Spinal cord (tissue), 10 donors: ENCODE measurements at places on chromosomes 1 and 21.
A peak's percentile ranks its signal among the peaks of the same experiment; 100 is the strongest.

DNA sequence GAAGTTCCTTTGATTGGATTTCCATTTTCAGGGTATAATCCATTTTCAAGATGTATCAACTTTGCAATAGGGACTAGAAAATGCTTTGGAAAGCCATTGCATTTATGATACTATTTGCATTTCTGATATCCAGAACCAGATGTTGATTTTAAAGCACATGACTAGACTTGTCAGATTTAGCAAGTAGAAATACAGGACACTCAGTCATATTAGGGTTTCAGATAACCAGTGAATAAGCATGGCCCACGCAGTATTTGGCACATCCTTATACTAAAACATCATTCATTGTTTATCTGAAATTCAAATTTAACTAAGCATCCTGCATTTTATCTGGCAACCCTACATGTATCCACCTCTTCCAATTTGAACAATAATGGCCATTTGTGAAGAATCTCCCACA is 113.3 kb upstream of the DPT start:
- H3K36me3 ChIP-seq: no peaks in the 10 kb centered on the region
- H3K27ac ChIP-seq: no peak overlapping the region
- no peaks in the 10 kb centered on the region for H3K4me1 ChIP-seq
- no peak overlapping the region for H3K4me3 ChIP-seq
- no peaks in the 10 kb centered on the region for H3K27me3 ChIP-seq

DNA sequence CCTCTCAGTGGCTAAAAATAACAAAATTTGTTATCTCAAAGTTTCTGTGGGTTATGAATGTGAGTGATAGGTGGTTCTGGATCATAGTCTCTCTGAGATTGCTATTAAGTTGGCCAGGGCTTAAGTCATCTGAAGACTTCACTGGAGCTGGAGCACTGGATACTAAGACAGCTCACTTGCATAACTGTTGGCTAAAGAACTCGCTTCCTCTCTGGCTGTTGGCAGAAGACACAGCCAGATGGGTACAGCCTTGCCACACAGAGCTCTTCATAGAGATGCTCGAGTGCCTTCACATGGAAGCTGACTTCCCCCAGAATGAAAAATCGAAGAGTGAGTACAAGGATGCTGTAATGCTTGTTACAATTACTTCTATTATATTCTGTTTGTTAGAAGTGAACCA is 333.8 kb downstream of the ZP4 start:
- H3K27ac ChIP-seq: no peak overlapping the region
- no peaks in the 10 kb centered on the region for H3K4me1 ChIP-seq
- peak; percentile 6 for DNase-seq
- no peaks in the 10 kb centered on the region for H3K36me3 ChIP-seq
- no peaks in the 10 kb centered on the region for H3K27me3 ChIP-seq

DNA sequence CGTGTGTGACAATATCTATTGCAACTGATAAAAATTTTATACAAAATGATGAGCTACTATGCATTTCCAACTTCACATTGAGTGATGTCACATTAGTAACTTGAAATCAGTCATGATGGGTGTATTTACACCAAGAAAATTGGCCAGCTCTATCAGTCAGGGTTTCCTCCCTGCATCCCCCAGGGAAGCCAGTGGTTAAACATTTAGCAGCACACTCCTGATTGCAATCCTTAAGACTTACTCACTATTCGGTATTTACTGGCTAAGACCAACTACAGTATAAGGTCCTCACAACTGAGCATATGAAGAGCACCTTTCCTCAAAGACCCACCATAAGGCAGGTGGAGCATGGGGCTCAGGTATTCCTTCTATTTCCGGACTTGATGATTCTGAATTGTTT is 41.3 kb upstream of the PTGFRN start:
- no peak overlapping the region for H3K27ac ChIP-seq
- H3K4me1 ChIP-seq: no peaks in the 10 kb centered on the region
- no peak overlapping the region for H3K4me3 ChIP-seq
- no peaks in the 10 kb centered on the region for H3K27me3 ChIP-seq
- no peak for DNase-seq
- no peaks in the 10 kb centered on the region for H3K36me3 ChIP-seq

- H3K4me3 ChIP-seq: no peak overlapping the region
- peaks cover 12% of the 10 kb centered on the region for H3K4me1 ChIP-seq
- no peak overlapping the region for H3K27ac ChIP-seq
- H3K27me3 ChIP-seq: no peaks in the 10 kb centered on the region
- no peaks in the 10 kb centered on the region for H3K36me3 ChIP-seq
Observed at GRCh38 chr1:224735159-224735558, 119.0 kb downstream of the CNIH3 start.

DNA sequence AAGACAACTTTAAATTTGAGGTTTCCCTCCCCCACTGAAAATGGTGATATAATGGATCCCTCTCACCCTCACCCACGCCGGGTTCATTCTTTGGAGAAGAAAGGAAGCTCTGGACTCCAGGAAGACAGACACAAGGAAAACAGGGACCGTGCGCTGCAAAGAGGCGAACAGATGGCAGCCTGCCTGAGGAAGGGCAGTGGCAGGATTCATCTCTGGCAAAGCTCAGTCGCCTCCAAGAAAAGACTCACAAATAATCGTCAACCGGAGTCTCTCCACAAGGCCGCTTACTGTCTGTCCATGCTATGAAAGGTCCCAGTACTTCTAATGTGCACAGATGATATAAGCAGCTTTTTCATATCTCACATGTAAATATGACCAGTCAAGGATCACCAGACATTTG is 110.3 kb downstream of the TIAM1 start:
- no peak overlapping the region for H3K4me3 ChIP-seq
- no peaks in the 10 kb centered on the region for H3K4me1 ChIP-seq
- H3K27ac ChIP-seq: no peak overlapping the region
- H3K27me3 ChIP-seq: no peaks in the 10 kb centered on the region

DNA sequence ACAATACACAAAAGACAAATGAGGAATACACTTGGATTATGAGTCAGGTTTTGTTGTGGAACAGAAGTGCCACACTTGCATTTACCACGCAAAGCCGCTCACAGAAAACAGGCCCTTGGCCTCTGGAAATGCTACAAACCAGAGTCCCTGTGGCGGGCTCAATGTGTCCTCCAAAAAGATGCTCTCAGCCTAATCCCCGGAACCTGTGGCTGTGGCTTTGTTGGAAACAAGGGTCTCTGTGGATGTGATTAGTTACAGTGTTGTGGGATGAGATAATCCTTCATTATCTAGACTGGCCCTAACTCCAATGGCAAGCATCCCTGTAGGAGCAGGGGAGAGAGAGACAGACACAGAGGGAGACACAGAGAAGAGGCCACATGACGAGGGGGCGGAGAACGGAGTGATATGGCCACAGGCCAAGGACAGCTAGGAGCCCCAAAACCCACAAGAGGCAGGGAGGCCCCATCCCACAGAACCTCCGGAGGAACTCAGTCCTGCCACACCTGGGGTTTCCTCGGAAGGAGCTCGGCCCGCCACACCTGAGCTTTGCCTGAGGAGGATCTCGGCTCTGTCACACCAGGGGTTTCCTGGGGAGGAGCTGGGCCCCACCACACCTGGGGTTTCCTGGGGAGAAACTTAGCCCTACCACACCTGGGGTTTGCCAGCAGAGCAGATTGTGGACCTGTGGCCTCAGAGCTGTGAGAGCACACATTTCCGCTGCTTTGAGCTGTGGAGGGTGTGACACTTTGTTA is 55.4 kb downstream of the NPHP4 start:
- no peak overlapping the region for H3K27ac ChIP-seq
- peaks cover 45% of the 10 kb centered on the region for H3K36me3 ChIP-seq
- H3K27me3 ChIP-seq: no peaks in the 10 kb centered on the region
- H3K4me1 ChIP-seq: peaks cover 8% of the 10 kb centered on the region

DNA sequence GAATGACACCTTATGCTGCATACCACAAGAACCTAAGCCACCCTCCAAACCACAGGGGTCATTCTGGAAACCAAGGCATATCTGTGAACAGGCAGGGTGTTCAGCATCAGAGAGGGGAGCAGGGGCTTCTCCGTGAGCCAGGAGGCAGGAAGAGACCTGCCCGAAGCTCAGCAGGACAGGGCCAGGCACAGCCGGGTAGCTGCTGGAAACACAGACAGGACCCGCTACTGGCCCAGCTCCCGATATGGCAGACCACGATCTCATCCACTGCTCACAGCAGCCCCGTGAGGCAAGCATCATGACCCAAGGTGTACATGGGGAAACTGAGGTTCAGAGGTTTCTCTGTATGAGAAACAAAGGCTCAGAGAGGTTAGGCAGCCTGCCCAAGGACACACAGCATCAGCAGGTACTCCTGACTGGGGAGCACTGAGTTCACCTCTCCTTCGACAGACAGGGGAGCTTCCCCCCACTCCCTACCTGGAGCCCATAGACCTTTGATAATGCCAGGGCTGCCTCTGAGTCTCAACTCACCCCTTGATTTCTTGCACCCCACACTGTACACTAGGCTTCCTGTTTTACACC is 317.7 kb downstream of the MATN1 start:
- no peaks in the 10 kb centered on the region for H3K27me3 ChIP-seq
- peaks cover 11% of the 10 kb centered on the region for H3K4me1 ChIP-seq
- H3K27ac ChIP-seq: no peak overlapping the region
- no peak overlapping the region for H3K4me3 ChIP-seq

DNA sequence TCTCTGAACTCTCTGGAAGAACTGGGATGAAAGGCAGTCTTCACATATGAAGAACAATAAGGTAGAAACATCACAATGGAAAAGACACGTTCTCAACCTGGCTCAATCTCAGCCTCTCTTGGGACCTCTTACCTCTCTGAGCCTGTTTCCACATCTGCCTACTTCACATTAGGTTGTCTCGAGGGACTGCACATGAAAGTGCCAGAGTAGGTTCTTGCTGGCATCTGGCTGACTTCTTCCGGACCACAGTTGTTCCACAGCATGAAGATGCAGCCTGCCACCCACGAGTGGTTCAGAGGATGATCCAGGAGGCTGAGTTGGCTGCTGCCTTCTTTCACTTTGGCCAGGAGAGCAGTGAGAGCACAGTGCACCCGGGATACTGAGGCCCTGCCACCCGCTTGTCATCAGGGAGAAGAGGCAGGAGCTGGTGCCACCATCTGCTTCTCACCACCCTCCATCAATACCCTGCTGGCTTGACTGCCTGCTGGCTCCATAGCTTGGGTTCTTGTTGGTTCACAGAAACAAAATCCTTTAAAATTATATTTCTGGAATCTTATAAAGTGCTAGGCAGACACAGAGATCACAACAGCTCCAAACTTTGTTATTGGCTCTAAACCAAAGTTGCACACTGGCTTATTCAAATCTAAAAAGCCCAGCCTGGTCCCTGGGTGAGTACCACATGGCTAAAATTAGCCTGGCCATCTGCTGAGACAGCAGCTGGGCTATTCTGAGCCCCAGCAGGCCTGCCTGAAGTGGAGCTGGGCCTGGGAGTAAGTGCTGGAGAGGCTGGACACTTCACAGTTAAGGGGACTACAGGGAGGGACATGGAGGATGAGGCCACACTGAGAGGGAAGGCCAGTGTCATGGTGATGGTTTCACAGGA is 46.9 kb upstream of the LIN9 start:
- no peak overlapping the region for H3K4me3 ChIP-seq
- H3K4me1 ChIP-seq: peaks cover 11% of the 10 kb centered on the region
- no peak for DNase-seq
- H3K27ac ChIP-seq: no peak overlapping the region
- H3K36me3 ChIP-seq: peaks cover 20% of the 10 kb centered on the region

- H3K27ac ChIP-seq: peak overlapping the region; percentile 82
- DNase-seq: no peak
- H3K36me3 ChIP-seq: peaks cover 28% of the 10 kb centered on the region
- peaks cover 40% of the 10 kb centered on the region for H3K4me1 ChIP-seq
- H3K4me3 ChIP-seq: no peak overlapping the region
Observed at GRCh38 chr1:36324353-36324703, 883 bp upstream of the EVA1B start.

- H3K36me3 ChIP-seq: no peaks in the 10 kb centered on the region
- H3K4me3 ChIP-seq: no peak overlapping the region
- H3K27me3 ChIP-seq: no peaks in the 10 kb centered on the region
- no peak for DNase-seq
- H3K4me1 ChIP-seq: no peaks in the 10 kb centered on the region
Observed at GRCh38 chr1:107975851-107976250, 10.9 kb upstream of the VAV3 start.

DNA sequence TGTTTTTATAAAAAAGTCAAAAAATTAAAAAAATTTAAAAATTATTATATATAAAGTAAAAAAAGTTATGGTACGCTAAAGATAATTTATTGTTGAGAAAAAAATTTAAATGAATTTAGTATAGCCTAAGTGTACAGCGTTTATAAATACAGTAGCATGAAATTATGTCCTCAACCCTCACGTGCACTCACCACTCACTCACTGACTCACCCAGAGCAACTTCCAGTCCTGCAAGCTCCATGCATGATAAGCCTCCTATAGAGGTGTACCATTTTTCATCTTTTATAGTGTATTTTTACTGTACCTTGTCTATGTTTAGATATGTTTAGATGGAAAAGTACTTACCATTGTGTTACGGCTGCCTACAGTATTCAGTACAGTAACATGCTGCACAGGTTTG is 5.1 kb downstream of the DISC1 start:
- H3K27me3 ChIP-seq: no peaks in the 10 kb centered on the region
- H3K27ac ChIP-seq: no peak overlapping the region
- peaks cover 9% of the 10 kb centered on the region for H3K4me1 ChIP-seq
- H3K4me3 ChIP-seq: no peak overlapping the region
- no peak for DNase-seq

DNA sequence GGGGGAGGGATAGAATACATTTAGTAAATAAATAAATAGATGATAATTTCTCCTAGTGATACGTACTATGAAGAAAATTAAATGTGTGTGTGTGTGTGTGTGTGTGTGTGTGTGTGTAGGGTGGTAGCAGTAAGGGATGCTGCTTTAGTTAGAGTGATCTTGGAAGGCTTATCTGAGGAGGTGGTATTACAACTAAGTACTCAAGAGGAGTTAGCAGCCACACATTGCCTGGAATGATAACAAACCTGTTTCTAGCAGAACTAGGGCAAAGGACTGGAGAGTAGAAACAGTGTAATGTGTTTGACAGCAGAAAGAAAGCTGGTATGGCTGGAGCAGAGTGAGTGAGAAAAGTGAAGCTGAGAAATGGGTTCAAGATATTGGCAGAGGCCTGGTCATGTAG is 58.3 kb upstream of the FASLG start:
- DNase-seq: no peak
- no peaks in the 10 kb centered on the region for H3K27me3 ChIP-seq
- H3K4me3 ChIP-seq: no peak overlapping the region
- peaks cover 14% of the 10 kb centered on the region for H3K36me3 ChIP-seq

DNA sequence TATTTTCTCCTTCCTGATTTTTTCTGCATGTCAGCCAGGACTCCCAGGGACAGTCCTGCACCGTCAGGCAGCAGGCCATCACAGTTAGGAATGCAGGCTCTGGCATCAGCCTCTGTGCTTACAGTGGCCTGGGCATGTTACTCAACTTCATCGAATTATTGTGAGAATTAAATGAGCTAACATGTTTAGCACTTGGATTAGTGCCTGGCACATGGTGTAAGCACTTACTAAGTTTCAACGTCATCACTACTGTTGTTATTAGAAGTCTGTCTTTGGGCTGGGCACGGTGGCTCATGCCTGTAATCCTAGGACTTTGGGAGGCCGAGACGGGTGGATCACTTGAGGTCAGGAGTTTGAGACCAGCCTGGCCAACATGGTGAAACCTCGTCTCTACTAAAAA is 45.1 kb downstream of the SCCPDH start:
- no peak overlapping the region for H3K4me3 ChIP-seq
- H3K27ac ChIP-seq: no peak overlapping the region
- H3K4me1 ChIP-seq: no peaks in the 10 kb centered on the region
- peaks cover 19% of the 10 kb centered on the region for H3K36me3 ChIP-seq
- no peak for DNase-seq

- no peak overlapping the region for H3K4me3 ChIP-seq
- DNase-seq: no peak
- no peak overlapping the region for H3K27ac ChIP-seq
- peaks cover 5% of the 10 kb centered on the region for H3K4me1 ChIP-seq
Observed at GRCh38 chr1:48652334-48652733, 124.4 kb downstream of the BEND5 start.

- no peak for DNase-seq
- no peaks in the 10 kb centered on the region for H3K4me1 ChIP-seq
- H3K4me3 ChIP-seq: no peak overlapping the region
- no peaks in the 10 kb centered on the region for H3K36me3 ChIP-seq
Observed at GRCh38 chr1:218478336-218478735, 133.2 kb downstream of the TGFB2 start.
